Kasumi-1 (cell line): ENCODE measurements at places on chromosomes 12 and 14.

- DNase-seq, result no peak
Observed at GRCh38 chr12:121794534-121795033, 1.1 kb upstream of the RHOF start.

- DNase-seq, result no peak
Observed at GRCh38 chr14:28382444-28383190, 384.0 kb upstream of the FOXG1 start.

- DNase-seq, result no peak
Observed at GRCh38 chr14:72850360-72850759, 43.5 kb downstream of the DPF3 start.

- DNase-seq, result no peak
Observed at GRCh38 chr12:103698752-103699560, 111.9 kb downstream of the STAB2 start.

DNA sequence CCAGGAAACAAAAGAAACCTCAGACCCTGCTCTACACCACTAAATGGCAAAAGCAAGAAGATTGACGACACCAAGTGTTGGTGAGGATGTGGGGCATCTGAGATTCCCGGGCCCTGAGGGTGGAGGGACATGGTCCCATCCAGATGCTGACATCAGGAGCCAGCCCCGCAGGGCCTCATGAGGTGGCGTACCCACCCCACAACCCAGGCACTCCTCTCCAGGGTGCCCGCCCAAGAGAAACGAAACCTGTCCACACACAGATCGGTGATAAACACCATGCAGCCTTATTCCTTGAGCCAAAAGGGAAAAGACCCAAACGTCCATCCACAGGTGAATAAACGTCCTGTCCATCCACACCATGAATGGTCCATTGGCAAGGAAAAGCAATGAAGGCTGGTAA is 54.8 kb upstream of the C14orf180 start:
- DNase-seq, result no peak

- DNase-seq, result no peak
Observed at GRCh38 chr14:92704821-92705220, 43.6 kb downstream of the LGMN start.
